ENCODE measurements at places on chromosomes 1 and 21.

DNA sequence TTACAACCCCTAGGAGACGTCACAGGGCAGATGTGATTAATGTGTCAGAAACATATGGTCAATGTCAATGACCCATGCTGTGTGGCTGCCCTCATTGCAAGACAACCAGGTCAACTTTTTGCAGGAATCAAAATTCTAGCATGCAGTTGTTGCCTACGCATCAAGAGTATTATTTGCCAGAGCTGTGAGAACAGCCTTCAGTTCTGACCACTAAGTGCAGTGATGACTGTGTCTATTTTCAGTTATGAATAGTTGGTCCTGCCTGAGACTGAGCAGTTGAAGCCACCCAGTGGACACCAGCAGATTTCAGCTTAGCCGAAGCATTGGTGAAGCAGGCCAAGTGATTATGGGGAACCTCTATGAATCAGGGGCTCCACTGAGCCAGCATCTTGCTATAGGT, 47.3 kb downstream of the LYPLAL1 start:
- DNase-seq: no peak

GRCh38 chr1:171877701-171878100, 36.4 kb downstream of the DNM3 start:
- DNase-seq: no peak

DNA sequence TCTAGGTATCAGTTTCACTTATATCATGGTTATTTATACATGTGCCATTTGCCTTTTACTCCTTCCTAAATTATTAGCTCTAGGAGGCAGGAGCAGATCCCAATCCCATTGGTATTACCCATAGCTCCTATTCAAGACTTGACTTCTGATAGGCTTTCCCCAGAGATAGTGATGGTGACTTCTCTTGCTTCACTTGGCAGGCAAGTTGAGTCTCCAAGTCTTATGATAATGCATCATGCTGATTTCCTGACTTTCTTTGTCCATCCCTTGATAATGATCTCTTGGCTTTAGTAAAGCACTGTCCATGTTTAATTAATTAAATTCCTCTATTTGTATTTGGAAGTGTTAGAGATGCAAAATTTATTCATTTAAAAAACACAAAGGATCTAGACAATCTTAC, 253.5 kb upstream of the ADAMTS5 start:
- DNase-seq: no peak

DNA sequence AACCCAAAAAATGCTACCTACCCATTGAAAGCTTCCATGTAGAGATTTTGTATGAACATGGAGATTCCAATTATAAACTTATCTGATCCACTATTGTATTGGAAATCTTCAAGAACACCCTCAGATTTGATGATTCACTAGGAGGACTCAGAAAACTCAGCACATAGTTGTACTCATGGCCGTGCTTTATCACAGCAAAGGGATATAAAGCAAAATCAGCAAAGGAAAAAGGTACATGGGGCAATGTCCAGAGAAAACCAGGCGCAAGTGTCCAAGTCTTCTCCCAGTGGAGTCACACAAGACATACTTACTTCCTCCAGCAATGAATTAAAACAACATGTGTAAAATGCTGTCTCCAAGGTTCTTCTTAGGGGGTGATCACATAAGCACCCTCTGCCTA, 28.9 kb downstream of the ABL2 start:
- DNase-seq: no peak

DNA sequence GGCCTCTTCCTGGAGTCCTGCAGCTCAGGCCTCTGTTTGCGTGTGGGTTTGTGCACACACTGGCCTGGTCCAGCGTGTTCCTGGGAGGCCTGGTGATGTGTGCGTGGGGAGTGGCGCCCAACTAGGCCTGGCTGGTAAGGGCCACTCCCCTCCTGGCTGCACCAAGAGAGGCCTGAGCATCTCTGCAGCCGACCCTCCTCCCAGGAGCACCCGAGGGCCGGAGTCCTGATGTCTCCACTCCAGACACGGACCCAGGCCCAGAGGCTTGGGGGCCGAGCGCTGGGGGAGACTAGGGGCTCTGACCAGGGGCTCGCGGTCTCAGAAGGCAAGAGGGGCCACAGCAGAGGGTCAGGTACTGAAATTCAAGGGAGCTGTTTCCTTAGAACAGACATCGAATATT, 33.3 kb downstream of the MORN1 start:
- DNase-seq: no peak

DNA sequence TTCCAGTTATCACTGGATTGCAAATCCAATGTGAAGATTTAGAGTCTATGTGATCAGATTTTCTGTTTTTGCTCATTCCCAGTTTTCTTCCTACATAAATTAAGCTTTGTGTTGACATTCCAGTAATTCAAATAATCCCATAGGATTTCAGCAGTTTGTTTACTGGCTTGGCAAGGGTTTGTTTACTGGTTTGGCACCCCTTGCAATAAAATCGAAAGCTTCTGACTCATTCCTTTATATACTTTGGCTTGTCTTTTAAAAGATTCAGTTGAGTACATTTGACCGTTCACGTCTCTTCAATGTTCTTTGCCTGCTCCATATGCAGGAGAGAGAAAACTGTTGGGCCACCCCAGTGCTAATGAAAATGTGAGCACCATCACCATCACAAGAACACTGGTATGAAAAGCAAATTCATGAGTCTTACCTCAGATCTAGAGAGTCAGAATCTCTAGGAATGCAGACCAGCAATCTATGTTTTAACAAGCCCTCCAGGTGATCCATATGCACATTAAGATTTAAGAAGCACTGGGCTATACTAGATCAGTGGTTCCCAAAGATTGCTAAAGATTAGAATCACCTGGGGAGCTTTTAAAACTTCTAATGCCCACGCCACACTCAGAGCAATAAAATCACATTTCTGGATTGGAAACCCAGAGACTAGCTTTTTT, 32.8 kb downstream of the ZC3H11B start:
- no peak for DNase-seq

DNA sequence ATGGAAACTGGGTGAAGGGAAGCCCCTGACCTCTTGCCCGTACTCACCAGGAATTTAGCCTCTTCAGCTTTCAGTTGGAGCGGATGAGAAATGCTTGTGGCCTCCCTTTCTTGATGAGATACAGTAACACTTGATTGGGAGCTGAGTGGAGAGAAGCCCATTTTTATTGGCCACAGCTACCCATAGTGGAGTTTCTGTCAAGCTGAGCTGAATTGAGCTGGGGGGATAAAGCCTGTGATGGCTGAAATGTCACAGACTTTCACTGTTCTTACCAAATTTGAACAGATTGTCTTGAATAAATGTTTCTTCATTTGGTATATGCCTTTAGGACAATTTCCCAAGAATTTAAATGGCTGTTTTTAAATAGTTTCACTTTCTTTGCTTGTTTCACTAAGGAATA, 125.9 kb downstream of the ZMYM4 start:
- DNase-seq: no peak

DNA sequence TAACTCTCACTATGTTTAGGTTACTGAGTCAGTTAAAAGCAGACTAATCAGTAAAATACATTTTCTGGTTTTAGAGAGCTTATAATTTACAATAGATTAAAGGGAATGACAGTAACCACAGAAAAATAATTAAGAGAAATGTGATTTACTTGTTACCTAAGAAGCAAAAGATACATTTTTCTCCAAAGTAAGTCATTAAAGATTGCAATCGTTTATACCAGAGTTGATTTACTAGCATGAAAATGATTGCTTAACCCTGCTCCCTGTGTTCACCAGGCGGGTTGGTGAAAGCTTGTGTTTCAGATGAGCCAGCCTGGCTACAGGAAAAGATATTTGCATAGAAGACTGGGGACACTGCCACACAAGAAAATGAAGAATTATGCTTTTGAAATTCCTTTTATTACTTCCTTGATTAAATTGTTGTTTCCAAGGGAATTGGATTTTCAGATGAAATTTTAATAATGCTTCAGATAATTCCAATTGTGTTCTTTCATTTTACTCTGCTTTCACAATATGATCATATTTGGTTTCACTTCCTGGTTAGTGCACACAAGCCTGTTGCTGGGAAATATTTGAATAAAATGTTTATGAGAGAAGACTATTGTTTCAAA, 27.9 kb downstream of the LRRC8B start:
- no peak for DNase-seq

GRCh38 chr1:195185736-195186135, 1422.5 kb downstream of the KCNT2 start:
- no peak for DNase-seq

GRCh38 chr1:218692808-218693207, 347.7 kb downstream of the TGFB2 start:
- DNase-seq: no peak

- no peak for DNase-seq
Observed at GRCh38 chr1:51623025-51623424, 6.1 kb downstream of the OSBPL9 start.

- DNase-seq: no peak
Observed at GRCh38 chr1:64236541-64236954, 33.1 kb downstream of the UBE2U start.

DNA sequence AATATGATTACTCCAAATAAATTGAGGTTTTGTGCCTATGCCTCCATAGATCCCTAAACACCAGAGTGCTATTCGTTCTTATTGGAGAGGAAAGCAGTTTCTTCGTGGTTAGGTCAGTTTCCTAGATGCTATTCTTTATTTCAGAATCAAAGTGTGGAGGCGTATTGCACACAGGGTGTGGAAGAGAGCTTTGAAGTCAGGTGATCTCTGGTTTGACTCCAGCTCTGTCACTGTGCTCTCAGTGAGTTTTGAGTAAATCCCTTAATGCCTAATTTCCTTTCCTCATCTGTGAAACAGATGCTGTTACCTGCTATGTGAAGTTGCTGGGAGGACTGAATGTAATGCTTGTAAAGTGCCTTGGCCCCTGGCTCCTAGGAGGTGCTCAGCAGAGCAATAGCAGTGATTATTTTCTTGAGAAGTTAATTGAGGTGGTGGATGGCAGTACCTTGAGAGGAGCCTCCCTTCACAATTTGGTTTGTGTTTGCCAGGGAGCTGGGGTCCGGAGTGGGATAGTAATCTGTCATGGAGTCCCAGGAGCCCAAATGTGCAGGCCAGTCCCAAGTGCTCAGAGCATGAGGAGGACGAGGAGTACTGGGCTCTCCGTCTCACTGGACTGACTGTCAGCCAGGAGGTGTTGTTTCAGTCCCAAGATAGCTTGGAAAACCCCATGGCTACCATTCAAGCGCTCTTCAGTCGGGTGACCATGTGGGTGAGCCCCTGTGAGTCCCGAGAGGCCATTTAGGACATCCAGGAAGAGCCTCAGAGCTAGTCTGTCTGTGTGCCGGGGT, 14.9 kb downstream of the NTPCR start:
- no peak for DNase-seq
